Iris pigment epithelial cell (primary cell): ENCODE measurements at places on chromosomes 5 and 9.

GRCh38 chr9:112377087-112377486, 2.8 kb upstream of the HSDL2 start:
- no peak for DNase-seq

DNA sequence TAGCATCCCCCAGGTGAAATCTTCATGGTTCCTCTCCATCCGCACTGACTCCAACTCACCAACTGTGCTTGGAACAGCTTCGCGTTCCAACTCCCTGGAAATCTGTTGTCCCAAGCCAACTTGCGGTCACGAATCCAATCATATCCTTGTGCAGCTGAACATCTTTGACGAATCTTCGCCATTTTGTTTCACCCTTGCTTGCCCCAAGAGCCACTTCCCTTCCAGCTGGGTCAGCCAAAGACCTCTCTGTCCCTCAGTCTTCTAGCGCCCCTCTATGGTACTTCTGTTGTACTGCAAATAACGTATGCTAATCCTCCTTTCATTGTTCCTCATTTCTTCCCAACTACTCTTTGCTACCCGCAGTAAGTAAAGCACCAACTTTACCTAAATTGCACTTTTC, 61.0 kb upstream of the TARS1 start:
- peak; percentile 56 for DNase-seq

- DNase-seq, result no peak
Observed at GRCh38 chr5:163172540-163173338, 264.7 kb upstream of the CCNG1 start.

DNA sequence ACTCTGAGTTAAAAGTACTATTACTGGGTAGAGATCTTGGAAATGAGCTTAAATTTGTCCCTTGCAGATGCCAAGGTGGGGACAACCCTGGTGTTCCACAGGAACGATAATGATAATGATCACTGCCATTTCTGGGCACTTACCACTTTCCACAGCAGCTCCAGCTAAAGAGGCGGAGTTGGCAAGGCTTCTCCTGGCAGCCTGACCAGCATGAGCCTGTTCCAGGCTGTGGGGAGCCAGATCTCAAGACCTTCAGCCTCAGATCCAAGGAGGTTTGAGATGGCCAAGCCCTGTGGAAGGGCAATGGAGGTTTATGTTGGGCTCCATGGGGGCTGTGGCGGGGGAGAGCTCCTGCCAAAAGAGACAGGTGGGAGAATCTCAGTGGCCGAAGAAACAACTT, 244.9 kb upstream of the MVB12B start:
- no peak for DNase-seq

- DNase-seq, result no peak
Observed at GRCh38 chr5:76249621-76250020, 153.5 kb upstream of the IQGAP2 start.

DNA sequence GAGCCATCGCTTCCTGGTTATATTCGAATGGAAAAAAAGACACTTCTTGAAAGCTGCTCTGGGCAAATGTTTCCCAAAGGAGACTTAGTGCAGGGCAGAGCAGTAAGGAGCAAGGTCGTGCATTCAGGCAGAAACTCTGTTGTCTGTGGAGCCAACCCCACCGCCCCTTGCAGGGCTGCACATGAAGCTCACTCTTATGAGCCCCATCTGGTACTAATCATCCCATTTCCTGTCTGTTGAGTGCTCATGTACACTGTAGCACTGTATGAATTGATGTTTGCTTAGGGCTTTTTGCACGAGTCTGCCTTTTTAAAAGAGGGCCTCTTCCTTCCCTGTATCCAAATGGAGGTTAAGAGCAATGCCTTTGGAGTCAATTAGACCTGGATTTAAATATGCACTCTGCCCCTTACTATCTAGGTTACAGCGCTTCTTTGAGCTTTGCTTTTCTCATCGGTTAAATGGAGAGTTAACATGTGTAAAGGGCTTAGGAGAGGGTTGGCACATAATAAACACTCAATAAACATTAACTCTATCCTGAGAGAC, 25.4 kb downstream of the HMHB1 start:
- peak; percentile 68 for DNase-seq

- no peak for DNase-seq
Observed at GRCh38 chr9:130651752-130652151, 12.6 kb upstream of the PRDM12 start.
